RPMI7951 (cell line): ENCODE measurements at places on chromosomes 5 and 9. TPM values are rescaled to one million over a fixed set of nuclear protein-coding genes. Genes with fewer than 3 reads are reported as not detected.

GRCh38 chr5:67483453-67484030, 286.9 kb upstream of the CD180 start:
- no peak for DNase-seq

- no peak for DNase-seq
These were observed 22.1 kb upstream of the NDST1 start for GRCh38 chr5:150485693-150486401.

GRCh38 chr5:144284036-144284435, 113.4 kb downstream of the KCTD16 start:
- no peak for DNase-seq

DNA sequence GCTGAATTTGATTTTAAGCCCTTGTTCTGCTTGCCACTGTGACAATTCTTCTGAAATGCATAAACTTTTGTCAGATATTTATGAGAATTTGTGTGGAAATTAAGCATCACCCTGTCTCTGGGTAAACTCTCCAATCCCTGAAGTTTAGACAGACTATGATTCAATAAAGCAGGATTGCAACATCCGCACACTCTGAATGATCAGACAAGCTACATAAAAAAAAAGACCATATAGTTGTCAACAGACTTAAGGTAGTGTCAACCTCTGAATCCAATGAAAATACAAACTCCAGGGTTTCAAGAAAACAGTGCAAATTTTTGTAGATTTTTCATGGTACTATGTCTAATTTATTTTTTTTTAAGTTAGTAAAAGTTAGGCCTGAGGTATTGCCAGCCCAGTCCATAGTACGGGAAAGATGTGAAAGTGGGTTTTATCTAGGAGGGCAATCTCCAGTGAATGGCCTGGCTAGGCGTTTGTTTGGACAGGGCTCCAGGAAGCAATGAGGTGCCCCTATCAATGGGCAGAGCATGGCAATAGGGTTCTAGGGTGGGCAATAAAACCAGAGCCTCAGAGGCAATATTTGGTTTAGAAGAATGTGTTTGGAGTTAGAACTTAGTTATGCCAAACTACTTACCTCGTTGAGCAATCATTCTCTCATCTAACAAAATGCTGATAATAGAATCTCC, 762.6 kb upstream of the SEMA6A start:
- no peak for DNase-seq

DNA sequence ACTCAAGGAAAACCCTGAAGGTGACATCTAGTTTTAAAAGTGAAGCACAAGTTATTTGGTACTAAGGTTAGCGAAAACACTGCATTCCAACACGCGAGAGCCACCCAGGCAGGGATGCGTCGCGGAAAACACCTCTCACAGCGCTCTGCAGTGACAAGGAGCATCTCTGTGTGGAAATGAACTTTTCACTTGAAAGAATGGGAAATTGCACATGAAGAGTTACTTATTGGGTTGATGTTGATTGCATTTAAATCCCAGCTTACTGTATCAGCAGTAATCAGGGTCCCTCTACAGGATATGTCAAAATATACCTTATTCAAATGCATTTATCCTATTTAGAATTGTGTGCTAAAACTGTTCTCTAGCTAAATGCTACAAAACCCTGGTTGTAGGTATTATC, 144.4 kb downstream of the BNC2 start:
- DNase-seq, result peak; percentile 62

GRCh38 chr5:5270958-5271785, 131.0 kb downstream of the ADAMTS16 start:
- DNase-seq, result peak; percentile 91

- peak; percentile 62 for DNase-seq
These were observed 636.5 kb downstream of the TLE1 start for GRCh38 chr9:81052846-81053245.

FRMD3 gene
- 0.10 and 0.36 TPM in 2 replicates for total RNA-seq
